Activated CD4-positive, alpha-beta T cell treated with anti-CD3 and anti-CD28 coated beads, Interleukin-2, amount 50 U/mL, for 24 hours (primary cell): ENCODE measurements at places on chromosomes 5 and 9.

DNA sequence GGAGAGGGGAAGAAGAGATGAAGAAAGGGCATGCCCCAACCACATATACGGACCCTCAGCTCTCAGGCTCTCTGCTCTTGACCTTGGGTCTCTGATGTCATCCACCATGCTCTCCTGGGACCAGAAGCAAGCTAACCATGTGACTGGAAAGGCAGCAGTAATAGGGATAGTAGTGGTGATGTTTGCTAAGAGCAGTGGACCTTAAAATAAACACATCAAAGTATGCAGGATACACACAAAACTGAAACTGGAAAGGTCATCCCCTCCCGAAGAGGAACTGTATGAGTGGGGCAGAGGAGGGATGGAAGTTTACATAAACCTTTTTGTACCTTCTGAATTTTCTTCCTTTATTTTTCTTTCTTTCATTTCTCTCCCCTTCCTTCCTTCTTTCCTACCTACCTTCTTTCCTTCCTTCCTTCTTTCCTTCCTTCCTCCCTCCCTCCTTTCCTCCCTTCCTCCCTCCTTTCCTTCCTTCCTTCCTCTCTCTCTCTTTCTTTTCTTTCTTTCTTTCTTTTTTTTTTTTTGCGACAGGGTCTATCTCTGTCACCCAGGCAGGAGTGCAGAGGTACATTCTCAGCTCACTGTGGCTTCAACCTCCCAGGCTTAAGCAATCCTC, 8.1 kb upstream of the PTPN3 start:
- DNase-seq, result no peak

GRCh38 chr9:38305582-38305981, 86.9 kb upstream of the ALDH1B1 start:
- DNase-seq, result no peak

DNA sequence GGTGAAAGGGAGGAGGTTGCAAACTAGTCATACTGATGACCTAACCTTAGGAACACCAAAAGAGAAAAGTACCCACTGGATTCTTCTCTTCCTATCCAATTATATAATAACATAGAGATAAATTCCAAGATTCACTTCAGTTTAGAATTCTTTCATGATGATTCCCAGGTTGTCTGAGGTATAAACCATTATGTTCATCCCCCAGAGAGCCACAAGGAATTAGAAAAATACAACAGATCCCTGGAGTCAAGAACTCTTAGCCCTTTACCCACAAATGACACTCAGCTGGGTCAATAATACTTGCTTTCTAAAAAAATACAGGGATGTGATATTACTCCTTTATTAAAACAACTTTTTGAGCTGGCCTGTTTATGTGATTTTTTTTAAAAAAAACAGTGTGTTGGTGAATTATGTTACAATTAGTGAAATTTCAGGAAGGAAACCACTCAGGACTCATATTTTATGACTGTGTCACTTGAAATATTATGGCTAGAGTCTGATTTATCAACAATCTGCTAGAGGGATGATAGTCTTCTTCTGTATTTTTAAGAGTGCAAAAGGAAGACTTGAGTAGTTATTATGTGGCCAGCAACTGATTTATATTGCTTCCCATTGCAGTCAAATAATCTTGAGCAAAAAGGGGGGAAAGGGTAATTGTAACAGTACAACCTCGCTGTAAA, 338.2 kb downstream of the NFIB start:
- DNase-seq, result no peak

GRCh38 chr5:40914835-40915234, 5.5 kb downstream of the C7 start:
- no peak for DNase-seq

DNA sequence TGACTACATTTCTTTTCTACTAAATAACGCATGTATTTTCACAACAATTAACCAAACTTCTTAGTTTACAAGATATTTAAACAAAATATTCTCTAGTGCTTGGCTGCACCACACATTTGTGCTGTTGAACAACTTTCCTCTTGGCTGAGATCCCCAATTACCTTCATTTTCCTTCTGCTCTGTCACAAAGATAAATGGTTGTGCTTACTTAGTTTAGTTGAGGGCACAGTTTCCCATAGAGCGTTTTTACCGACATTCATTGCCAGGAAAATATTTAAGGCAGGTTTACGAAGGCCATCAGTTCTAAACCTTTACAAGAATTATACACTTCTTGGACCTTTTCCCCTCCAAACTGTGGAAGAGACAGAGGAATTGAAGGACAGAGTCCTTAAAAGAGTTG, 60.7 kb downstream of the PRUNE2 start:
- DNase-seq, result no peak

- no peak for DNase-seq
These were observed 118.5 kb downstream of the UGCG start for GRCh38 chr9:112015149-112015548.
